Motor neuron (in vitro differentiated cells): ENCODE measurements at places on chromosomes 13 and 19.

- no peak for ATAC-seq
Observed at GRCh38 chr13:105725887-105726286, 809.6 kb downstream of the EFNB2 start.

- ATAC-seq, result peak; percentile 57
Observed at GRCh38 chr19:40598121-40598917, 2.9 kb upstream of the LTBP4 start.

- no peak for ATAC-seq
Observed at GRCh38 chr19:31985001-31985605, 360.3 kb upstream of the ZNF507 start.

DNA sequence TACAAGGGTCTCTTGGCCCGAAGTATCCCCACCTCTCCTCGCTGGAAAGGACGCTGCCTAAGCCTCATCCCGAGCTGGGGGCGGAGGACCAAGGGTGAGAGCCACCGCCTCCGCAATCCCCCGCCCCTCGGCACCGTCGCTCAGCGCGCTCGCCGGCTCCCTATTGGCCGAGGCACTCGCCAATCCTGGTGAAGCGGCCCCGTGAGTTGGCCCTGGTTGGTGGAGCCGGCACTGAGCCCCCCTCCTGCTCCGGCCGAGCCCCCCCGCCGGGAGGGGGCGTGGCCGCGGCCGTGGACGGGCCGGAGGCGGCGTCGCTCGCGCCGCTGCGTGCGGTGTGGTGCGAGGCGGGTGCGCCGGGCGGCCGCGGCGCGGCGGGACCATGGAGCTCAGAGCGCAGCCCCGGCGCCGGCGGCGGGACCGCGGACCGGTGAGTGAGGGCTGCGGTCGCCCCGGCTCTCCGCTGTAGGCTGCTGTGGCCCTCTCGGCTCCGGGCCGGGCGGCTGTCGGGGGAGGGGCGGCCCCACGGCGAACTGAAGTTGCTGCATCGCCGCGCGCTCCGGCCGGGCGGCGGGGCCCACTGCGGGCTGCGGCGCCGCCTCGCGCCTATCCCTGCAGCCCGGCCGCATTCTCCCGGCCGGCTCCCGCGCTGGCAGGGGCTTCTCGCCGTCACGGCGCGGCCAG lies at the start of gene WASF3:
Gene WASF3 (plus strand): TSS at position 291 of the 681 bp plus-strand sequence. CDS start 84,588 bp downstream, outside the sequence.
- ATAC-seq, result peak; percentile 90

DNA sequence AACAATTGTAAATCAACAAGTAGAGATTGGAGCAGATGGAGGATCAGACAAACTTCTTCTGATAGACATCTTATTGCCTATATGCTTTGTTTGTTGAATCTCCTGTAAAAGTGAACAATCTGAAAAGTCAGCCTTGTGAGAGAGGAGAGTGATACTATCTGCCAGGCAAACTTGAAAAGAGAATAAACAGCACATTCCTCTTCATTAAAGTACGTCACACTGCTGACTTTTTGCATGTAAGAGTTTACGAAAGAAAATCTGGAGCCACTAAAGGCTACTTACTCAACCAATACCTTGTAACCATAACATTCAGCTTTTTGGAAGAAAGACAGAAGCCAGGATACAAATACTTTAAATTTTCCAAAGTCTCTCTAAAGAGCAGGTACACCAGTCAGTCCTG lies 42.5 kb downstream of the EDNRB start:
- ATAC-seq, result no peak

DNA sequence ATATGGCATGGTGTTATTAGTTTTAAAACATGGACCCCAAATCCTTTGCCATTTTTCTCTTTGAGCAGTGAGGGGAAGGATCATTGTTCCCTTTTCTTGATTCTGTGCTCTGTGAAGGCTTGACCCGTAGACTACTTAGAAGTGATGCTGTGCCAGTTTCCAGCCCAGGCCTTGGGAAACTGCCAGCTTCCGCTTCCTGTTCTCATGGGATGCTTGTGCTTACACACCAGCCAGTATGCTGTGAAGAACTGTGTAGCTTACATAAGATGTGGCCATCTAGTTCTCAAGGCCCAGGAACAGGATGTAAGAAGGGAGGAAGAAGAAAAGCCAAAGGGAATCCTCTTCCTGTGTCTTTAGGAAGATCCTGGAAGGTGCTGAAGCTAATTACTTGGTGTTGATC lies 180.9 kb downstream of the PCCA start:
- ATAC-seq, result no peak

GRCh38 chr13:35165205-35165604 lies 223.1 kb downstream of the NBEA start:
- no peak for ATAC-seq

DNA sequence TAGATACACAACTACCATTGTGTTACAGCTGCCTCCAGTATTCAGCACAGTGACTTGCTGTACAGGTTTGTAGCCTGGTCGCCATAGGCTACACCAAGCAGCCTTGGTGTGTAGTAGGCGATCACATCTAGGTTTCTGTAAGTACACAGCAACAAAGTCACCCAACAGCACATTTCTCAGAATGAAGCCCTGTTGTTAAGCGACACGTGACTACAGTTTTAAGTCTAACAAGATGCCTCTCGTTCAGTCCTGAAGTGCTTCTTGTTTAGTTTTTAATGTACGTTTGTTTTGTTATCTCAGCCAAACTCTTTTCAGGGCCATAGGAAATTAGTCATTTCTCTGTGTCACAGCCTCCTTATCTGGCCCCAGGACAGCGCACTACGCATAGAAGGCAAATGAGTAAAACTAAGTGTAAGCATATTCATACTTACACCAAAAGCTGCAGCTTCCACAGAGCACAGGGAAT lies 50.0 kb upstream of the GPR183 start:
- ATAC-seq, result peak; percentile 80

- no peak for ATAC-seq
Observed at GRCh38 chr13:71775966-71776365, 91.0 kb downstream of the DACH1 start.

- no peak for ATAC-seq
Observed at GRCh38 chr19:41428481-41428859, 1.3 kb upstream of the B3GNT8 start.
